Activated gamma-delta T cell treated with anti-CD3 and anti-CD28 coated beads, Interleukin-2, amount 50 U/mL, for 16 hours (primary cell): ENCODE measurements at places on chromosomes 2 and 18.
A peak's percentile ranks its signal among the peaks of the same experiment; 100 is the strongest.

DNA sequence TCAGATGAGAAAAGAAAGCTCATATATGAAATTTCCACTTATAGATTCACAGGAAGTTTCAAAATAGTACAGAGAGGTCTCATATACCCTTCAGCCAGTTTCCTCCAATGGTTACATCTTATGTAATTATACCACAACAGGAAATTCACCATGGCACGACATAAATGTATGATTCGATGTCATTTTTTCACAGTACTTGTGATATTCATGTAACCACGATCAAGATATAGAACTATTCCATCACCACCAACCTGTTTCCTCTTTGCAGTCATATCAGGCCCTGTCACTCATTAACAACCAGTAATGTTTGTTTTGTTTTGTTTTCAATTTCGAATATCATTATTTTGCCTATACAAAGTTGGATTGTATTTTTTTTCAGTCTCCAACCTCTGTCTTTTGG is 314.3 kb upstream of the POU3F3 start:
- DNase-seq: no peak

- DNase-seq: no peak
Measured at GRCh38 chr18:62280786-62281185, 44.3 kb upstream of the TNFRSF11A start.

- no peak for DNase-seq
Measured at GRCh38 chr2:195343942-195344530, 313.0 kb upstream of the SLC39A10 start.

DNA sequence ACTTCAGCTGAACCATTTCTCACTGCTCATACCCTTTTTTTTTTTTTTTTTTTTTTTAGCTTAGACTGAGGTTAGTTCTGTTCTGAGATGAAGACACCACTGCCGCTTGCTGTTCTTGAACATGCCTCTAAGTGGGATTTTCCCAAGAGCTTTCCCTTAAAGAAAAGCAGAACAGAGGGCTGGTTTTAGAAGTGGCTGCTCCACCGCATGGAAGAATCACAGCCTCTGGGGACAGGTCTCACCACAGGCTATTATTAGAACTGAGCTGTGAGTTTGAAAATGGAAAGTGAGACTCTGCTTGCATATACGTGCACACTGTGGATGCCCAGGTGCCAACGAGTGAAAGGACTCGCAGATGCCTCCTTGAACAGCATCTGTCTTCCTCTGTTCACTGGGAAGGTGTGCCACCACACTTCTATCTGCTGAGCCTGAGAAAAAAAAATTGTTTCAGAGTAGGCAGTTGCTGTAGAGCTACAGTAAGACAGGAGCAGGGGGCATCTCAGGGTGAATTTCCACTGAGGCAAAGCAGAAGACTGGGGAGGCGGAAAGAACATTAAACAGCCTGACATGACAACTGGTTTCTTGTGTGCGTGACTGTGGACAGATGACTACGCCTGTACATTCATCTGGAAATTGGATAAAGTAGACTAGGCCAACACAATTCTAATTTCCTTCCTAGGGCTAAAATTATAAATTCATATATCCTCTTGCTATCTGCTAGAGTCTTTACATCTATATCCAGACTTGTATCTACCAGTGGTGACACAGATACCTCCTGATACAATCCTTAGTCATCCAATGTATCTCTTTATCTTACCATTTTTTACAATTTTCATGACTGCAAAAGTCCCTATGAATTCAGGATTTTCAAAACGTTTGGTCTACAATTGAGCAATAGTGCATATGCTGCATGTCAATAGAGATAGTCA is 1045.7 kb upstream of the CELF4 start:
- DNase-seq: no peak

DNA sequence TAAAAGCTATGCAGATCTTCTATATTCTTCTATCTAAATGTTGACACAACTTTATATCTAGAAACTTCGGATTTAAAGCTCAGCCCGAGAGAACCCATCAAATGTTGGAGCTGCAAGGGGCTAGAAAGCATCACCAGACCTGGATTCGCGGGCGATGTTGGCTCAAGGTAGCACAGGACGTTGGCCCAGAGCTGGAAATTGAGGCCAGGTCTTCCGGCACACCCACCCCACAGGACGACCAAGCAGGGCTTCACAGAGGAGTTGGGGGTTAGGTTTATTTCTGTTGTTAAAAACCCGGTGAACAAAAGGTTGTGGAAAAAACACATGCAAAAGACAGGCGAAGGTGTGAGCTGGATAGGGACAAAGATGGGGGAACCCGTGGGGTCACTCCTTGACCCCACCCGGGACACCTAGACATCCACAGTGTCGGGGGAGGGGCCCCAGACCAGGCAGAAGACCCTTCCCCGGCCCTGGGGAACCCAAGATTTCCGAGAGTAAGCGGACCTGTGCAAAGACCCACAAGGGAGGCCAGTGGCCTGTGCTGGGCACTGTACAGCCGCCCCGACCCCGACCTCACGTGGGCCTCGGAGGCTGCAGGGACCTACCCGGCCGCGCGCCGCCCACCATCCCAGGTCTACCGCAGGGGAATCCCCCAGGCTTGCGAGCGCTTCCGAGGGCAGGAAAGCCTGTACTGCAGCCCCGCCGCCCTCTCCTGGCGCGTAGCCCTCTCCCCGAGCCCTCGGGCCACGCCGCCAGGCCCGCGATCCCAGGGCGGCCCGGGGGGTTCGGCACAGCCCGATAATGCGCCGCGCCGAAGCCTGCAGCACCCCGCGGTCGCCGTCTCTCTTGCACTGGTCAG is 1.8 kb upstream of the AGBL5 start:
- peak; percentile 53 for DNase-seq

DNA sequence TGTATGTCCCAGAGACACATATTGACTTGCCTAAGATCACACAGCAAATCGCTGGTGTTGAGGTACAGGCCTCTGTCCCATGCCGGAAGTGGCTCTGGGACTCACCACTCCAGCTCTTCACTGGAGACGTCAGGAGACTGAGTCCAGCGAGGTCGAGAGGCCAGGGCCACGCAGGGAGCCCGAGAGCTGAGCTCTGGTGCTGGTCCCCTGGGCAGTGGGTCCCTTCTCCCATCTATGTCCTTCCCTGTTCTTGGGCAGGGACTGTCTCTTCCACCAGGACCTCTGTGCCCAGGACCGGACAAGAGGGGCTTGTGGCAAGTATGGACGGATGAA is 62.4 kb upstream of the TWIST2 start:
- no peak for DNase-seq

DNA sequence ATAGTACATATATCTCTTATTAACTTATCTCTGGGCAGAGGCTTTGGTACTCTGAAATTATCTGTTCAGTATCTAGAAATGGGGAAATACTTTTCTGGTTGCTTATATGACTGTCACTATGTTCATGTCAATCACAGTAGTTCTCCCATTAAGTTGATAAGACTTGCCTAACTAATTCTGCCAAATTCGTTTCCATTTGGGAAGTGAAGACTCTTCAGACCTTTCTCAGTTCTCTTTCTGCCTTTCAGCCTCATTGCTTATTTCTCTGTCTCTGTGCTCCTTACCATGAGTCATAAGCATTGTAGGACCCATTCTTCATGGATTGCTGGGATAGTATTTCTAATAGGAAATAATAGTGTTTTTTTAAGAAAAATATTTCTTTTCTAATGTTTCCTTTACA is 113.5 kb downstream of the PHLPP1 start:
- no peak for DNase-seq

- no peak for DNase-seq
Measured at GRCh38 chr18:66729442-66730239, 125.8 kb upstream of the CDH19 start.

- no peak for DNase-seq
Measured at GRCh38 chr2:24659862-24660261, 133.3 kb downstream of the PTRHD1 start.

DNA sequence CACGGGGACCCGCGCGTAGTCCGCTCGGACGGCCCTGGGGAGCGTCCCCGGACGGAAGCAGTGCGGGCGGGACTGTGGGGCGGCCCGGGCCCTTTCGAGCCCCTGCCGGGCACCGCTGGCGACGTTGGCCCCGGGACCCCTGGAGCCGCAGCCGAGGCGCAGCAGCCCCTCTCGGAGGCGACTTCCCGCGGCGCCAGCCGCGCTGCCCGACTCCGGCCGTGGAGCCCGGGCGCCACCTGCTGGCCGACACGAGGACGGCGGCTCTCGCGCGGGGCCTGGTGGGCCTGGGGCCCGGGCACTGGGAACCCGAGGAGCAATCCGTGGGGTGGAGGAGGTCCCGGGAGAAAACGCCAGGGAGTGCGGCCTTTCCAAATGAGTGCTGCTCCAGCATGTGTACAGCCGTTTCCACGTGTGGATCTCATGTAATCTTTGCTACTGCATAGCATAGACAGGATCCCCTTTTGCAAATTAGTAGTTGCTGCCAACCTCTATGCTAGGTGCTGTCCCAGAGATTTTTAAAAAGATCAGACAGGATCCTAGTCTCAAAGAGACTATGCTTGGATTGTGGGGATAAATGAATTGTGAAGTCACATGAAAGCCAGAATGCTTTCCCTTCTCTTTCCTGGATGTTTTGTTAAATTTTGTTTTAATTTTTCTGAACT is 4.0 kb downstream of the ID2 start:
- DNase-seq: peak; percentile 72

GRCh38 chr2:8680822-8681760 is 765 bp upstream of the ID2 start:
- peak; percentile 68 for DNase-seq

DNA sequence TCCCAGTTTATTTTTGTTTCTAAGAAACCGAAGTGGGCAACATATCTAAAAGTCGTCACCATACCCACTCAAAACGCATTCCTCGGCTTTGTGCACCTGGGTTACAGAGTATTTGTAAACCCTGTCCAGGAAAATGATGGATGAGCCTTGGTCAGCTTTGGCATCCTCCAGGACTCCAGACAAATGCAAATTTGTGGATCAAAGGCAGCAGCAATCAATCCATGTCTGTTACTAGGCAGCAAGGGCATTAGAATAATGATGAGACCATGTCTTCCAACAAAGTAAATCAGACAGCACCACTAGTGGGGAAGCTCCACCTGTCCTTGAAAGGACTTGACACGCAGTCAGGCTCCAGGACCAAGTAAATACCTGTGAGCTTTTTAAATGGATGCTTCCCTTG is 672.6 kb upstream of the GYPC start:
- DNase-seq: no peak

DNA sequence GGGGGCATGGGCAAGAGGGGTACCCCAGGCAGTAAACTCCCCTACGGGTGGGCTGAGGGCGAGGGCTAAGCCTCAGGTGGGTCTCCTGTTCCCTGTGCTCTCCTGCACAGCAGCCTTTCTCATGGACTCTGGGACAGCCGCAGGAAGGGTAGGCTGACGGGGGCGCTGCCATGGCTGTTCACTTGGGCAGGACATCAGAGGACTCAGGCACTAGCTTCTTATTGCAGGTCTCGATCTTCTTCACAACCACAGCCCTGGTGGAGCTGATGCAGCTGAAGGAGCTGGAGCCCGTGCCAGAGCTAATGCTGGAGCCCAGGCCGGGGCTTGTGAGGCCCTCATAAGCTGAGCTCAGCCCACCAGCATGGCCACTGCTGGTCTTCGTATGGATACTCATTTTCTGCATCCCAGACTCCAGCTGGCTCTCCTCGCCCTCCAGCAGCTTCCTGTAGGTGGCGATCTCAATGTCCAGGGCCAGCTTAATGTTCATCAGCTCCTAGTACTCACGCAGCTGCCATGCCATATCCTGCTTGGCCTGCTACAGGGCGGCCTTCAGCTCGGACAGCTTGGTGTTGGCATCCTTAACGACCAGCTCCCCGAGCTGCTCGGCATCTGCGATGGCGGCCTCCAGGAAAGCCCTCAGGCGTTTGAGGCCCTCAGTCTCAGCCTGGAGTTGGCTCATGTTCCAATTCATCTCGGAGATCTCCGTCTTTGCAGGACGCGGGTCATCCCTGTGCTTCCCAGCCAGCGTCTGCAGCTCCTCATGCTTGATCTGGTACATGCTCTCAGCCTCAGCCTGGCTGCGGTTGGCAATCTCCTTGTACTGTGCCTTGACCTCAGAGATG is 359.8 kb upstream of the SETBP1 start:
- DNase-seq: no peak

GRCh38 chr18:22324191-22325131 is 93.3 kb downstream of the CTAGE1 start:
- no peak for DNase-seq

GRCh38 chr2:129753261-129753660 is 226.2 kb upstream of the RAB6C start:
- no peak for DNase-seq

GRCh38 chr2:232689152-232689910 is 7.8 kb upstream of the GIGYF2 start:
- no peak for DNase-seq

DNA sequence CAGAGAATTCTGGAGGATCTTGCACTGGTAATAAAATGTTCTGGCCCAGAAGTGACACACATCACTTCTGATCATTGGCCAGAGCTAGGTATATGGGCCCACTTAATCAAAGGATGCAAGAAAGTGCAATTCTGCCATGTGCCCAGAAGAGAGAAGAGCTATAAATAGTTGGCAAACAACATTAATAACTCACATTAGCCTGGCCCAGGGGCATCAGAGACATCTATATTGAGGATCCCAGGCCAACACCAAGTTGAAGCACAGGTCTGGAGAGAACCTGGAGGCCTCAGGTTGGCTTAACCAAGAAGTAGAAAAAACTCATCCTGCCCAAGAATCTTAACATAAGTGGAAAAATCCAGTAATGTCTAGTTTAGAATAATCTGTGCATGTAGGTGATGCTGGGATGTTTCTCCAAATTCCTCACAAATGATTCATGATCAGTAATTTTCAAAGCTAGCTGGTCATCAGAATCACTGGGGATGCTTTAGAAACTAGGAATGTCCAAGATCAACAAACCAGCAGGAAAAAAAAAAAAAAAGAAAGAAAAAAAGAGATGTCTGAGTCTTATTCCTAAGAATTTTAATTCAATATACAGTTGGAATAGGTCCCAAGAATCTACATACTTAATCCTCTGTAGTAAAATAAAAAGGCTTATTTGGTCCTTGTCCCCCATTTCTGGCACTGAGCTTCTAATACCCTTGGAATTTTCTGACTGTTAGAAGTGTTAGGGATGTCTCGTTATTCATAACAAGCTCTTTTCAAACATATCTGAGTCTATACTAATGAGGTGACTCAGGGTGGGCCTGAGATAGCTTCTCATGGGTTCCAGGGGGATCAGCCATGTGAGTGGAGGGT is 35.0 kb upstream of the EVA1A start:
- DNase-seq: no peak

DNA sequence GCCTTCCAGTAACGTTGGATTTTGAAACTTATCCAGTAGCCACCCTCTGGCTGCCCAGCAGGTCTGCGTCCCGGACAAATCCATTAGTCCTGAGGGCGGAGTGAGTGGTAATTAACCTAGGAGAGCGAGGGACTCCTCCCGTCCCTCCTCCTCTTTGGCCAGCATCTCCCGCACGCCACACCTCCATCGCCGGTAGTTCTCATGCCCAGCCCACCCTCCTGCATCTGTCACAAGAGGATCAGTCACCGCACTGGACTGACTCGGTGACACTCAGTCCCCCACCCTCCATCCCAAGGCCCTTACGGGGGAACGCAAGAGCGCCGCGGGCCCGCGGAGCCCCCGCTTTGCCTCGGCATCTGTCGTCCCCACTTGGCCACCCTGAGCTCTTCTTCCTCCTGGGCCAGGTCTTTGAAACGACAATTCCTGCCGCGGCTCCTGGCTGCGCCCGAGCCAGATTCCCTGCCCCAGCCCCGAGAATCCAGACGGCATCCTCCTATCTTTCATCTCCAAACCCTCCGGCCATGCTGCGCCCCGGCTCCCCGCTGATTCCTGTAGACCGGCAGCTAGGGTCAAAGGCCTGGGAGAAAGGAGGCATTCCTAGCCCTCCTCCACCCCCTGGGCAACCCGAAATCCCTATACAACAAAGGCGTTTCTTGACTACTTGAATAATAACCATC is 77.5 kb downstream of the EIF2AK3 start:
- no peak for DNase-seq

- DNase-seq: no peak
Measured at GRCh38 chr2:107622741-107623310, 203.9 kb upstream of the RGPD4 start.
